ENCODE measurements at places on chromosomes 1 and 21.

DNA sequence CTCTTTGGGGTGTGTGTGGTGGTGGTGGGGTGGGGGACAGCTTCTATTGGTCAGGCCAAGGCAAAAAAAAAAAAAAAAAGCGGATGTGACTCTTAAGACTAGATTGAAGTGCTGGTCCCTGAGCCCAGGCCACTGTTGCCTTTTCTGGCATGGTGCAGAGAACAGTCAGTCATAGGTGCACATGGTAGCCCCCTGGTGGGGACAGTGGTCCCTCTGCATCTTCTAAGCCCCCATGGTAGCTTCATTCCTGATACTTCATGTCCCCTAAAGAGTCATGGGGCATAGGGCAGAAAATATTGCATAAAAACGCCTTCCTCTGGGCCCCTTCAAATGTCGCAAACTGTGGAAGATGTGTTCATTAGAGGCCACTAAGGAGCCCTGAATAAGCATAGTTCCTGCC is 371.8 kb downstream of the NPHP4 start:
- DNase-seq: no peak

GRCh38 chr1:44316231-44316759 is 38.8 kb downstream of the ERI3 start:
- no peak for DNase-seq

DNA sequence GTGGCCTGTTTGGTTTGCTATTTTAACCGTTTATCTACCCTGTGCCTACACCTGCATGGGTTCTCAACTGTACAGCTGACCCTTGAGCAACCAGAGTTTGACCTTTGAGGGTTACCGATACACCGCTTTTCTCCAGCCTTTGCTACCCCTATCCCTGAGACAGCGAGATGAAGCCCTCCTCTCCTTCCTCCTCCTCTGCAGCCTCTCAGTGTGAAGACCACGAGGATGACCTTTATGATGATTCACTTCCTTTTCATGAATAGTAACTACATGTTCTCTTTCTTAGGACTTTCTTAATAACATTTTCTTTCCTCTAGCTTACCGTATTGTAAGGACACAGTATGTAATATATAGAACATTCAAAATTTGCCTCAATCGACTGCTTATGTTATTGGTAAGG is 14.5 kb upstream of the RNF187 start:
- no peak for DNase-seq

DNA sequence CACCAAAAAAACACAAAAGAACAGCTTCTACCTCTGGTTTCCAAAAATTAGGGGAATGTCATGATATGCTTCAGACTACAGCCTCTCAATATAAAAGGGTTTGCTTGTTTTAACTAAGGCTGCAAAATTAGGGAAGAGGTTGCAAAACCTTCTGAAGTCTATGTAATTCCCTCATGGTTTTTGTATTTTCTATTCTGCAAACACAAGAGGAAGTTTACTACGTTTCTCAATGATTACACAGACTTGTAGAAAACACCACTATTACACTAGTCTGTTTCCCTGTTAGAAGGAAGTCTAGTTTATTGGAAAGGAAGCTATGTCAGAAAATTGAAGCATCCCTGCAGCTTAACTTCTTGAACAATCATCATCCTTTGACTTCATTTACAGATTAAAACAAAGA is 229.7 kb upstream of the FMN2 start:
- DNase-seq: no peak

DNA sequence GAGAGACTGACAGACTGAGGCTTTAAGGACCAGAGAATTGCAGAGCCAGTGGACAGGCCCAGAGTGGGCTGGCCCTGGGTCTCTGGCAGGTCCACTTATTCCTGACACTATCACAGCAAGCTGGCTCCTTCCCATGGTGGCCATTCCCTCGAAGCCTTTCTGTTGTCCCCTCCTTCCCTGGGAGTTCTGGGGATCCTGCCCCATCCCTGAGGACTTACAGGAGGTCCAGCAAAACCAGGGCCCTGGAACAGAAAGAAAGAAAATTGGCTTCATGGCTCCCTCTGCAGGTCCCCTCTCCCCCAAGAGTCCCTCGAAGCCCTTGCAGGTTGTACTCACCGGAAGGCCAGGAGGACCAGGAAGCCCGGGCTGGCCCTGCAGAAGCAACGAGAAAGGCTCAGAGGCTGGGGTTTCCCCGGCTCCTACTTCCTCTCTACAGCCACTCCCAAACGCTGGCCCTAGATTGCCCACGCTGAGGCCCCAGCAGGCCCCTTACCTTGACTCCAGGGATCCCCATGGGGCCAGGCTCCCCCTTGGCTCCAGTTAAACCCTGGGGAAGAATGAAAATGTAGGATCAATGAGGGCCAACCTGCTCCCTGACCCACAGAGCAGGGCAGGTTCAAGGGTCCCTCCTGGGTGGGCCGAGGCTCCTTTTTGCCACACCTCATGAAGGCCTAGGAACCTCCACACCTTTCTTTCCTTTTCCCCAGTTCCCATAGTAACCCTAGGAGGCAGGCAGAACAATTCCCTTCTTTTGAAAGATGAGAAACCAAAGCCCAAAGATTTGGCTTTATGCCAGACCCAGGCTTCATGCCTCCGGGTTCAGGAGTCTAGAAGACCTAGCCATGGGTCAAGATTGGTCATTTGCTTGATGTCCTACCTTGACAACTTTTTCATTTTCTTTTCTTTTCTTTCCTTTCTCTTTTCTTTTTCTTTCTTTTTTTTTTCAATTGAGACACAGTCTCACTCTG is 4.6 kb downstream of the COL9A2 start:
- no peak for DNase-seq

- no peak for DNase-seq
Observed at GRCh38 chr1:201763455-201764140, 65.4 kb upstream of the IPO9 start.

DNA sequence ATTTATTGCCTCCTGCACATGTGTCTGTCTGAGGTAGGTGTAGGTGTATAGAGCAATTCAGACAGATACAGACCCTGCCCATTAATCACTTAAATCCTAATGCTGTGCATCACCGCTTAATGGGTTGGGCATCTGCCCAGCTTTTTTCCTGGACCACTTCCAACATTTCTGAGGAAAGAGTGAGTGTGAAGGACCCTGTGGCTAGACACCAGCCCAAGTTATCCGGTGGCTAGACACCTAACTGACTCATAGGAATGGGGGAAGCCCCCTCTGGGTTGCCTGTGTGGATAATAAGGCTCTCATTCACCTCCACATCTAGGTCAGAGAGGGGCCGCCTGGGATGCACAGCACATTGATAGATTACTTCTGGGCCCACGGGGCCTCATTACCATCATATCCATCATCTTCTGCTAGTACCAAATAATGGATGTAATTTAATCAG is 121.1 kb upstream of the RAVER2 start:
- no peak for DNase-seq

GRCh38 chr1:160400223-160400645 is at the start of gene VANGL2:
Gene VANGL2 (plus strand): TSS chr1:160400564. CDS start chr1:160415838, 15,274 bp downstream.
- peak; percentile 18 for DNase-seq

DNA sequence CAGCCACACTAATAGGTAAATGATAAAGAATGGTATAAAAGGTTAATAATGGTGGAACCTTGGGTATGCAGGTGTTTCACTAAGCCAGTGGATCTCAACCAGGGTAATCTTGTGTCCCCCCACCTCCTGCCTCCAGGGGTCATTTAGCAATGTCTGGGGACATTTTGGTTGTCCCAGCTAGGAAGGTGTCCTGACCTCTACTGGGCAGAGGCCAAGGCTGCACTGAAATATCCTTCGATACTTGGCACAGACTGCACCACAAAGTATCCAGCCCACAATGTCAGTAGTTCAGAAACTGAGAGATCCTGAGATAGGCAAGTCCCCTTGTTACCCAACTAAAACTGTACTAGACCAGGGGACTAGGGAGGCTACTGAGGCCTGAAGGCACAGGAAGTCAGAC is 113.6 kb upstream of the TIAM1 start:
- DNase-seq: no peak

GRCh38 chr1:938088-938683 is 14.5 kb downstream of the SAMD11 start:
- no peak for DNase-seq

DNA sequence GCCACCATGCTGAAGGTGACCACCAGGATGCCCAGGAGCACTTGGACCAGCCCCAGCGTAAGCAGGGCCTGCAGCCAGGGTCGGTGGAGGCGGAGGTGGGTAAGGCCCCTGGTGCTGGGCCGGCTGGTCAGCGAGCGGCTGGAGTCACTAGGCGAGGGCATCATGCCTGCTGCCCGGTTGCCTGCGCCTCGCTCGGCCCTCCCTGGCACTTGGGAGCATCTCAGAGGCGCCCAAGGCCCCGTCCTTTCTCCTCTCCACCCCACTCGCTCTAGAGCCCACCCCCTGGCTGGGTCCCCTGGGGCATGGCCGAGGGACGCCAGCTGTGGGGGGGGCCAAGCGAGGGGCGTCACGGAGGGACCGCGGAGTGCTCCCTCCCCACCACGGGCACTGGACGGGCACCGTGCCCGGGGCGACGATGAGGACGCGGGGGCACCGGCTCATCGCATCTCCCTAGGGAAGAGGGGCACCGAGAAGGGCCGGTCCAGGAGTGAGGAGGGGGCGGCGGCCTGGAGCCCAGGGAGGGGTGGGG is 505 bp downstream of the ENTREP3 start:
- DNase-seq: no peak

- no peak for DNase-seq
Observed at GRCh38 chr1:175493321-175494010, 249.9 kb downstream of the TNR start.

DNA sequence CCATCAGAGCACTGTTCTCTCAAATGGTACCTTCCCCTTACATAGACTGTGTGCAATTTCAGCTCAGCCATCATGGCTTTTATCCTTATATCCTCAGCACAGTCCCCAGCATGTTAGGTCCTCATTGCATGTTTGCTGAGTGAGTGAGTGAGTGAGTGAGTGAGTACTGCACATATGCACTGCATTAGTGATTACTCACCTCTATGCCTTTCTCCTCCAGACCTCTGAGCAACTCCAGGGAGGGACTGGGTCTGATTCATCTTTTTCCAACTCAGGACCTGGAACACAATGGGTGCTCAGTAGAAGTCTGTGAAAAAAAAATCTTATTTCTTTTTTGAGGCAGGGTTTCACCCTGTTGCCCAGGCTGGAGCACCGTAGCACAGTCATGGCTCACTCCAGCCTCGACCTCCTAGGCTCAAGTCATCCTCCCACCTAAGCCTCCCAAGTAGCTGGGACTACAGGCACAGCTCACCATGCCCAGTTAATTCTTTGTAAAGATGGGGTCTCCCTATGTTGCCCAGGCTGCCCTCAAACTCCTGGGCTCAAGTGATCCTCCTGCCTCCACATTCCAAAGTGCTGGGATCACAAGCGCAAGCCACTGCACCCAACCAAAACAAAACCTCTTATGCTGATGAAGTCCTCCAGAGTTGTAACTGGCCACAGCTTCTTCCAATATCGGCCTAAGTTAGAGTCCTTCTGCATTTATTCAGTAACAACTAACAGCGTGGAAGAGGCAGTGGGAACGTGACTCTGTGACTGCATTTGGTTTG is 23.7 kb downstream of the RNU5D-1 start:
- DNase-seq: no peak

DNA sequence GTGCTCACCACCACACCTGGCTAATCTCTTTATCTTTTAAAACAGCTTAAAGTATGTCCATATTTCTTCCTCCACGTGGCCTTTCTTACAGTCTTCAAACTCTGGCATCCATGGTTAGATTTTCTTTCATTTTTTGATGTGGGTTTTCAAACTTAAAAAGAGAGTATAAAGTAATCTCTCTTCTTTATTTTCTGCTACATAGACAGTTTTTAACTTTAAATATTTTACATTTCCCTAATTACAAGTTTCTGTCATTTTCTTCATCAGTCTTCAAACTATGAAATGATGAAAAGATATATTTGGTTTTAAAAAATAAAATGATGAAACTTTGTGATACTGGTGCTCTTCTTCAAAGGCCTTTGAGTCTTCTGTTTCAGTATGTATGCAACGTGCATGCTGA is 143.5 kb upstream of the ESRRG start:
- DNase-seq: no peak

- no peak for DNase-seq
Observed at GRCh38 chr1:86228546-86228945, 72.0 kb upstream of the COL24A1 start.

GRCh38 chr1:58785442-58786058 is 1.7 kb upstream of the JUN start:
- no peak for DNase-seq

- no peak for DNase-seq
Observed at GRCh38 chr1:34398241-34398915, 221.7 kb downstream of the C1orf94 start.

- DNase-seq: no peak
Observed at GRCh38 chr21:39535646-39536437, 76.9 kb upstream of the B3GALT5 start.

DNA sequence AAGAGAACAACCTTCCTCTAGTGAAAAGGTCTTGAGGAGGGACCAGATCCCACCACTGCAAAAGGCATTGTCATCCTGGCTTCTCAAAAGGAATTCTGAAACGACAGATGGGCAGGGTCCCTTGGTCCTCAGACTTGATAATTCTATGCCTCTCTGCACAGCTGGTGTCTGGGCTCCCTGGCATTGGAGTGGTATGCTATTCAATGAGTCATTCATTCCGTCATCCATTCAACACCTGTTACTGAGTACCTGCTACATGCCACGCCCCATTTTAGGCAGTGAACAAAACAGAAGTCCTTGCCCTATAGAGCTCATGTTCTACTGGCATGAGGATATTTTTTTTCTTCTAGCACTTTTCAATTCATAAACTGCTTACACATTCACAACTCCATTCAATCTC is 45.8 kb upstream of the HMGB4 start:
- DNase-seq: no peak

- no peak for DNase-seq
Observed at GRCh38 chr1:224287714-224288113, 42.3 kb downstream of the NVL start.

All from stimulated activated CD4-positive, alpha-beta T cell treated with anti-CD3 and anti-CD28 coated beads, Interleukin-1b, Interleukin-23, amount 100 ng/mL, for 1 hour (primary cell).